ENCODE measurements at places on chromosomes 6 and 20. TPM values are rescaled to one million over a fixed set of nuclear protein-coding genes. Genes with fewer than 3 reads are reported as not detected.

ZKSCAN4 gene
- 2.0 TPM for polyA plus RNA-seq

PAK1IP1 gene
- 16.9 TPM for polyA plus RNA-seq

- peak; percentile 95 for DNase-seq
Observed at GRCh38 chr6:87723170-87724078, 21.4 kb upstream of the AKIRIN2 start.

DNA sequence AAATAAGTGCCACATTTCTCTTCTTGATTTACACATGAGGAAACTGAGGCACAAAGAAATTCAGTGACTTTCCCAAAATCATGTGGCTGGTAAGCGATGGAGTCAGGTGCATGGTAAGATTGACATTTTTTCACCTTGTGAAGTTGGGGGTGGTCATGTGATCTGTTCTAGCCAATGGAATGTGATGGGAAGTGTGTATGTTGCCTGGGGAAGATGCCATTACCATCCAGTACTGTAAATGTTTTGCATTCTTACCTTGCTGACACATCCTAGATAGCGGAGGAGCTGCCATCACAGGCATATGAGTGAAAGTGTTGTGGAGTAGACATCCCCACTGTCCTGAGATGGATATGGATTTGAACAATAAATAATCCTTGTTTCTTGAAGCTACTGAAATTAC is 499.6 kb upstream of the SULF2 start:
- DNase-seq: peak; percentile 75

- DNase-seq: no peak
Observed at GRCh38 chr6:163702736-163703135, 288.2 kb downstream of the QKI start.

GRCh38 chr6:124393536-124393935 is 568.7 kb upstream of the RNF217 start:
- peak; percentile 1 for DNase-seq

DNA sequence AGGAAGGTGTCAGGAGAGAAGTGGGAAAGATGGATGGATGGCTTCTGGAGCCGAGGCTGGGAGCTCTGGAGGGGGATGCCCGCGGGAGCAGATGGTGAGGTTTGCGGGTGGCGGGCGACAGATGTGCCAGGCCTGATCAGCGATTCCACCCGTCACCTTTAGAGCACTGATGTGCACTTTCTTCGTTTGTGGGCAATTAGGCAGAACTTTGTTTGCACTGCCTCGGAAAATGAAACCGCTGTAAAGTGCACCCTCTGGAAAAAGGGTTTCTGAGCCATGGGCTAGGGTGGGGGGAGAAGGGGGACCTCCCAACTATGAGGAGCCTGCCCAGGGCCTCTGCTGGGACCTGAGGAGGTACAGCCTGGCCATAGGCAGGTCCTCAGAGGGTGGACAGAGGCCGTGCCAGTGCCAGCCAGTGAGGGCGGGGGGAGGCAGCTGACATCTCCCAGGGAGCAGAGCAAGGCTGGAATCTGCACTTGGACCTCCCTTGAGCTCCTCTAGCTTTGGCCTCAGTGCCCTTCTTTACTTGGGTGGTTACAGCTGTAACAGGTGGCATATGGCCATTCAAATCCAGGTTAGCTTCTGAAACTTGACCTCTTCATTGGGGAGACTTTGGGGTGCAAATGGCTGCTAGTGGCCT is 58.7 kb downstream of the CD40 start:
- DNase-seq: no peak

DNA sequence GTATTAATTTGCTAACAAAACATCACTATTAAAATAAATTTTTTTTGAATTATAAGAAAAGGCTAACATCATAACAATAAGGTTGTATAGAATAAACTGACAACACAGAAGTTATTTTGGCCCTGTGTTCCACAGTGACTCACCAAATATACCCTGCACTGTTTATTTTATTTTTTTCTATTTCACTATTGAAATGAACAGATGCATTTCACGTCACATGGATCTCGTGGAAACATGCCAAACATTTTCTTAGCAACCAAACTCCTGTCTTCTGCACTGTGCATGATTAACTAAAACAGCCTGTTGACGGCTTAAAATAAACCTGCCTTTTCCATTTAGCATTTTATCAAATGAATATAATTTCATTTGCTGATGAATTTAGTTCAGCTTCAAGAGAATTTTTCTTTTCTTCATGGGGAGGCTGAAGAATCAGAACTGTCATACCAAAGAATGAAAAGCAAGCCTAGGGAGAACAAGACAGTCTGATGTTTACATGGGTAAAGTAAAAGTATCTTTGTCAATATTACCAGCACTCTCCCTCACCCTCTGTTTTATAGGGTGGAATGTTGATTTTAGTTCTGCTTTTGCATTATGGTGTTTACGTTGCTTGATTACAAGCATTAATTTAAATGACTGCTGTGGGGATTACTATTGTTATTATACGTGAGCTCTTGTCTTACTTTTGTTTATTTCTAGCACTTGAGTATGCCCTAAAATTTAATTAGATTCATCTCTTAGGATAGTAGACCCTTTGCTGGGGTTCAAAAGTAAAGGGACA is 115.3 kb downstream of the LCA5 start:
- DNase-seq: peak; percentile 92
